ENCODE measurements at places on chromosomes 11 and 22. TPM values are rescaled to one million over a fixed set of nuclear protein-coding genes. Genes with fewer than 3 reads are reported as not detected.

MMP13 gene
- not detected for total RNA-seq

APOA1 gene
- total RNA-seq, result 3.7 TPM

APOL4 gene
- total RNA-seq, result 29.0 TPM

ABTB2 gene
- 2.7 TPM for total RNA-seq

OR56A1 gene
- not detected for total RNA-seq

RASSF10 gene
- 4.3 TPM for total RNA-seq

NOX4 gene
- total RNA-seq, result 4.3 TPM

SCN2B gene
- total RNA-seq, result 1.6 TPM

GRCh38 chr22:43867839-43868635, 5.7 kb upstream of the SULT4A1 start:
- H3K27ac ChIP-seq, result no peak overlapping the region
- no peaks in the 10 kb centered on the region for H3K4me1 ChIP-seq
- H3K27me3 ChIP-seq, result peaks cover 28% of the 10 kb centered on the region
- no peaks in the 10 kb centered on the region for H3K36me3 ChIP-seq
- no peak overlapping the region for H3K4me3 ChIP-seq

GRCh38 chr22:35264986-35265385, 7.7 kb downstream of the HMGXB4 start:
- no peak overlapping the region for H3K4me3 ChIP-seq
- peaks cover 78% of the 10 kb centered on the region for H3K36me3 ChIP-seq
- DNase-seq, result no peak
- H3K27me3 ChIP-seq, result no peaks in the 10 kb centered on the region
- H3K27ac ChIP-seq, result no peak overlapping the region

- H3K4me3 ChIP-seq, result no peak overlapping the region
- H3K27ac ChIP-seq, result peak overlapping the region; percentile 77
- peak; percentile 24 for DNase-seq
- H3K36me3 ChIP-seq, result no peaks in the 10 kb centered on the region
- H3K27me3 ChIP-seq, result no peaks in the 10 kb centered on the region
These were observed 45.0 kb downstream of the BCR start for GRCh38 chr22:23225337-23225723.

GRCh38 chr11:133945087-133945974, 11.4 kb downstream of the IGSF9B start:
- peak overlapping the region; percentile 14 for H3K4me3 ChIP-seq
- H3K27ac ChIP-seq, result no peak overlapping the region
- peaks cover 27% of the 10 kb centered on the region for H3K27me3 ChIP-seq
- no peak for DNase-seq
- H3K36me3 ChIP-seq, result no peaks in the 10 kb centered on the region
- H3K4me1 ChIP-seq, result peaks cover 19% of the 10 kb centered on the region

DNA sequence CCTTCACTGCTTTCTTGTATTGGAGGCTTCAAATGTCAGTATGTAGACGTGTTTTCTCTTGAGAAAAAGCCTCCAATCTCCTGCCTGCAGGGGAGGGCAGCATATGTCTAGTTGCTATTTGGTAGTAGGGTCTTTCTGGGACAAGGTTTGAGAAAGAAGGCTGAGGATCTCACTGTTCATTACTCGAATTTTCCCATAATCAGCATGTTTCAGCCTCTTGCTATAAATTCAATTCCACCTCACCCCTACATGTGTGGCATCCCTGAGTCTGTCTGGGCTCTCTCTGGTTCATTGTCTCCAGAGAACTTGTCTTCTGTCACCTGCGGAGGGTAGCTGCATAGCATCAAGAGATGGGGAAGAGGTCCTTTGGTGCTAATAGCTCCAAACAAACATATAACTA, 19.5 kb upstream of the CCDC83 start:
- no peaks in the 10 kb centered on the region for H3K27me3 ChIP-seq
- no peaks in the 10 kb centered on the region for H3K36me3 ChIP-seq
- no peaks in the 10 kb centered on the region for H3K4me1 ChIP-seq
- no peak overlapping the region for H3K4me3 ChIP-seq

DNA sequence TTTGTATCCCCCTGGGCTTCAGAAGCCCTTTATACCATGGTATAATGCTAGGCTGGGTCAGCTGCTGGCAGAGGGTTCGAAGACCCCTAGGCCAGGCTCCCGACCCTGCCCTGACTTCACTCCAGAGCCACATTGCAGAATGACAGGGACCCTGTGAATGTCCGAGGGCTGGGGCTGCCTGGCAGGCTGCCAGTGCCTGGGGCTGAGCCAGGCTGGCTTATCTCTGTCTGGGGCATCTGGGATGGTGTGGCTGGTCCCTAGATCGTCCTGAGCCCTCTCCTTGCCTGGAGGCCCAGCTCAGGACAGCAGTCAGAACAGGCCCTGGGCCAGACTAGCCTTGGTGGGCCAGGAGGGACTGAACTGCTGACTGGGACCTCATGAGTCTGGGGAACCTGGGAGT, 3.7 kb downstream of the ZDHHC8 start:
- no peaks in the 10 kb centered on the region for H3K27me3 ChIP-seq
- no peak for DNase-seq
- H3K4me1 ChIP-seq, result peaks cover 65% of the 10 kb centered on the region
- peaks cover 9% of the 10 kb centered on the region for H3K36me3 ChIP-seq
- no peak overlapping the region for H3K27ac ChIP-seq
- H3K4me3 ChIP-seq, result no peak overlapping the region

- H3K4me3 ChIP-seq, result no peak overlapping the region
- H3K4me1 ChIP-seq, result no peaks in the 10 kb centered on the region
- H3K27ac ChIP-seq, result no peak overlapping the region
- no peaks in the 10 kb centered on the region for H3K27me3 ChIP-seq
- DNase-seq, result no peak
- no peaks in the 10 kb centered on the region for H3K36me3 ChIP-seq
These were observed 11.9 kb upstream of the CD44 start for GRCh38 chr11:35126879-35127581.

DNA sequence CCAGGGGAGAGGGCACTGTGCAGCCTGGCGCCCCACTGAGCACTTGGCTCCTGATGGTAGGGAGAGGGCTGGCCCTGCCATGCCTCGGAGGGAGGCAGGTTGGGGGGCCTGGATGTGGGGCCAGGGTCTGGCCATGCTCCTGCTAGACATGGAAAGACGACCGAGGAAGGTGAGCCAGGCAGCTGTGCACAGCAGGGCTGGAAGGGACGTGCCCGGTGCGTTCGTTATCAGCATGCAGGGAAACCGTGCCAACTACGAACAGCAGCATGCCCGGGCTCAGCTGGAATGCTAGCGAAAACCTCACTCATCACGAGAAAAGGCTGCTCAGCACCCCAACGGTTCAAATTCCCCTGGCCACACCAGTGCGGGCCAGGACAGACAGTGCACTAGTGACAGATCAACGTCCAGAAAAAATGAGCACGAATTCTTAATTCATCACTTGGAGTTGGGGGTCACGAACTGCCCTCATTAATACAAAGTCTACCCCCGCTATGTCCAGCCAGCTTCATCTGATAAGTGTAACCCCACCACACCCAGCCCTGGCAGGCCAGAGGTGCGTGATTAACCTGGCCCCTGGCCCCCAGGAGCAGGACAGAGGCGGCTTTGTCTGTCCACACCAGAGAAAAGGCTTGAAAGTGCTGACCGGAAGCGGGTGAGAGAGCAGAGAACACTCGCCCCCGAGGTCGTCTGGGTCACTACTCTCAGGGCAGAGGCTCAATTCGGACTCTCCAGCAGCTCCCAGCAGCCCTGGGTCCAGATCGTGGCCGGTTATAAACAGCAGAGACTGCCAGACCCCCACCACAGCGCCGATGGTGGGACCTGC, 84.2 kb downstream of the CELSR1 start:
- H3K36me3 ChIP-seq, result no peaks in the 10 kb centered on the region
- H3K27ac ChIP-seq, result peak overlapping the region; percentile 18
- H3K27me3 ChIP-seq, result peaks cover 3% of the 10 kb centered on the region
- H3K4me3 ChIP-seq, result no peak overlapping the region

GRCh38 chr11:68215087-68215445, 2.0 kb upstream of the KMT5B start:
- H3K27me3 ChIP-seq, result no peaks in the 10 kb centered on the region
- DNase-seq, result peak; percentile 67
- peaks cover 32% of the 10 kb centered on the region for H3K4me1 ChIP-seq
- no peak overlapping the region for H3K4me3 ChIP-seq
- H3K27ac ChIP-seq, result no peak overlapping the region

- H3K4me3 ChIP-seq, result peak overlapping the region; percentile 10
- H3K27me3 ChIP-seq, result peaks cover 6% of the 10 kb centered on the region
- peak overlapping the region; percentile 68 for H3K27ac ChIP-seq
- peak; percentile 76 for DNase-seq
- H3K36me3 ChIP-seq, result no peaks in the 10 kb centered on the region
These were observed 25.4 kb upstream of the GSTP1 start for GRCh38 chr11:67558084-67558772.

GRCh38 chr11:66106786-66107599, 36.9 kb downstream of the PACS1 start:
- no peak overlapping the region for H3K27ac ChIP-seq
- DNase-seq, result no peak
- no peaks in the 10 kb centered on the region for H3K36me3 ChIP-seq
- peaks cover 16% of the 10 kb centered on the region for H3K4me1 ChIP-seq

GRCh38 chr11:76888989-76889388, 28.3 kb downstream of the ACER3 start:
- no peak overlapping the region for H3K4me3 ChIP-seq
- H3K4me1 ChIP-seq, result peaks cover 37% of the 10 kb centered on the region
- H3K27me3 ChIP-seq, result no peaks in the 10 kb centered on the region
- H3K27ac ChIP-seq, result no peak overlapping the region
- H3K36me3 ChIP-seq, result no peaks in the 10 kb centered on the region
- DNase-seq, result no peak

DNA sequence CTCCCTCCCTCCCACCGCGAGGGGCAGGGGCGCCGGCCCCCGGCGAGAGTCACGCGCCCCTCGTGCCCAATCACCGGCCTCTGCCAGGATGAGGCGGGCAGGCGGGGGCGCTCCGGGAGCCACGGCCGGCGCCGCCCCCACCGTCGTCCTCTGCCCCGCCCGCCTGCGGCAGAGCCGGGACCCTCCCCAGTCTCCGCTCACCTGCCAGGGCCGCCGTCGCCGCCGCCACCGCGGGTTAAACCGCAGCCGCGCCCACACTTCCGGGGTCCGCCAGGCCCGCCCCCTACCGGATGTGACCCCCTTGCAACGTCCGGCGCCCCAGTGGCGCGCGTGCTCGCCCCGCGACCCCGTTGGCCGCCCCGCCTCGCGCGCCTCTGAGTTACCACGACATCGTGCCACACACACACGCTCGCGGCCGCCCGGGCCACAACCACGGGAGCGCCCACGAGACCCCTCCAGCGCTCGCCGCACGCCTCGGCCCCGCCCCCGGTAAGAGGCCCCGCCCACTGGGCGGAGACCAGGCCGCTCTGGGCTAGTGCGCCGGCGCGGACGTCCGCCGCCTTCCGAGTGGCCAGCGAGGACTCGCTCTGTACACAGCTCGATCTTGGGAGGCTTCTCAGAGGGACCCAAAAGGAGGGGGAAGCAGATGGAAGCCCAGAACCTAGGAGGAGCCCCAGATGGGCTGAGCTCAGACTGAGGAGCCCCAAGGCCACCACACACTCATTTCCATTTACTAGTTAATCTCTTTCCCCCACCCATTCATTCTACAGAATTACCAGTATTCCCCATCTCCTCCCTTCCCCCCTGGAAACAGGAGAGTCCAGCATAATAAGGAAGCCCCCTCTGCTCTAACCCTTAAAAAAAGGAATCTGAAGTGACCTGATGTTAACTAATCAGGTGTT, at the start of gene VPS37C:
Gene VPS37C, minus strand, starts transcription at position 237 of the 902 bp plus-strand sequence. CDS start 22,597 bp downstream, outside the sequence.
- H3K36me3 ChIP-seq, result peaks cover 3% of the 10 kb centered on the region
- H3K4me3 ChIP-seq, result peak within 1 kb of the TSS; percentile 61
- DNase-seq, result peak; percentile 94
- peak within 1 kb of the TSS; percentile 98 for H3K27ac ChIP-seq

DNA sequence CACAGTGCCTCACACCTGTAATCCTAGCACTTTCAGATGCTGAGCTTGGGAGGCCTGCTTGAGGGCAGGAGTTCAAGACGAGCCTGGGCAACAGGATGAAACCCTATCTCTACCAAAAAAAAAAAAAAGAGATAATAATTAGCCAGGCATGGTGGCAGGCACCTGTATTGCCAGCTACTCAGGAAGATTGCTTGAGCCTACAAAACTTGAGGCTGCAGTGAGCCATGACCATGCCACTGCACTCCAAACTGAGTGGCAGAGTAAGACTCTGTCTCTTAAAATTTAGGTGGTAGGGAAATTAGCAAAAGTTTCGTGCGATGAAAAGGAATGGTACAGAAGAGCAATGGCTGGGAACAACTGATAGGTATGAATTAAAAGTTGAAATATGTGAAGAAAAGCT, 18.0 kb downstream of the ST13 start:
- H3K27me3 ChIP-seq, result no peaks in the 10 kb centered on the region
- no peak for DNase-seq
- H3K4me3 ChIP-seq, result no peak overlapping the region
- peaks cover 100% of the 10 kb centered on the region for H3K36me3 ChIP-seq
- no peak overlapping the region for H3K27ac ChIP-seq

GRCh38 chr11:78649361-78650215, 74.9 kb upstream of the NARS2 start:
- H3K27me3 ChIP-seq, result no peaks in the 10 kb centered on the region
- DNase-seq, result no peak
- H3K4me3 ChIP-seq, result no peak overlapping the region
- no peaks in the 10 kb centered on the region for H3K4me1 ChIP-seq
- no peak overlapping the region for H3K27ac ChIP-seq

DNA sequence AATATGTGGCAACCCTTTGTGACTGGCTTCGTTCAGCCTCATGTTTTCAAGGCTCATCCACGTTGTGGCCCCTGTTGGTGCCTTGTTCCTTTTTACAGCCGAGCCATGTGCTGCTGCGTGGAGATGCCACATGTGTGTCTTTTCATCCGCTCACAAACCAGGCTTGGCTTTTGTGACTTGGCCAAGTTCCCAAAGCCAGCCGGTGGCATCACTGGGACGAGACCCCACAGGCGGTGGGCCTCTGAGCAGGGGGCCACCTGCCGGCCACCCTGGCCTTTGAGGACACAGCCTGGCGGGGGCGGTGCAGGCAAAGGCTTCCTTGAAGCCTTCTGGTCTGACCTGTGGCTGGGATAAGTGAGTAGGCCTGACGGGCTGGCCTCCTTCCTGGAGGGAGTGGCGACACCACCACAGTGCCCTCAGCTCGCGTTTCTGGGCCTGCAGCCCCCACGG, 10.5 kb downstream of the GRK2 start:
- no peaks in the 10 kb centered on the region for H3K27me3 ChIP-seq
- DNase-seq, result peak; percentile 73
- peak overlapping the region; percentile 93 for H3K27ac ChIP-seq
- H3K36me3 ChIP-seq, result peaks cover 36% of the 10 kb centered on the region

DNA sequence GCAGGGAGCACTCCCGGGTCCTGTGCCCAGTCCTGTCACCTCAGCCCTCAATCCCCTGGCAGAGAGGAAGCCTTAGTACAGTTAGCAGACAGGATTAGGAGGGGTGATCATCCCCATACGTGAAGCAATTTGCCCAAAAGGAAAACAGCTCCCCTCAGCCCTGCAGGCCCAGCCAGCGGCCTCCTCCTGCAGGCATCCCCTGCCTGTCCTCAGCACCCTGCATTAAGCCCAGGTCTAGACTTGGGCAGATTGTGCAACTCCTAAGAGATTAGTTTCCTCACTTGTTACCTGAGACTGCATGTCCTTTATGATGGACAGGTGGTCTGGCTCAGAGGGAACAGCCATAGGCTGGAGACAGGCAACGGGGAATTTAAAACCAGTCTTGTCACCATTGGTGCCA, 95.5 kb upstream of the TMEM45B start:
- H3K4me1 ChIP-seq, result no peaks in the 10 kb centered on the region
- no peak for DNase-seq
- H3K36me3 ChIP-seq, result no peaks in the 10 kb centered on the region
- H3K27ac ChIP-seq, result no peak overlapping the region
- H3K27me3 ChIP-seq, result no peaks in the 10 kb centered on the region
- H3K4me3 ChIP-seq, result no peak overlapping the region

- no peak overlapping the region for H3K4me3 ChIP-seq
- peaks cover 12% of the 10 kb centered on the region for H3K4me1 ChIP-seq
- H3K27me3 ChIP-seq, result no peaks in the 10 kb centered on the region
- no peak overlapping the region for H3K27ac ChIP-seq
These were observed 5.5 kb upstream of the IRAG1 start for GRCh38 chr11:10699072-10699471.
